ENCODE measurements at places on chromosomes 2 and 18.

DNA sequence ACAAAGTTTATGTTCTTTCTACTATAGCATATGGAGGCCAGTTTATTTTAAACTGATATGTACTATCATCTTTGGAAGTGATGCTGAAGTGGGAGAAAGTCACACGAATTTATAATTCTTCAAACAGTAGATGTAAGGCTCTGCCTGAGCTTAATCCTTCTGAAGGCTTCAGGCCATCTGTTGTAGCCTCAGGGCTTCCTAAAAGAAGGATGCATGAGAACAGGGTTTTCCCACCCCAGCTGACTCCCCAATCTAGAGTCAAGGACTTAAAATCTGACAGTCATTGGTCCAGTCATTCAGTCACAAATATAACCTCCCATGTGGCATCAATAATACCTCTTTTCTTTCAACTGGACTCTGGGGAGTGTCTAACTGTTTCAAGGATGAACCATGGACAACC, 330.5 kb downstream of the KCNS3 start:
- no peak for DNase-seq

GRCh38 chr2:38079116-38080052, 3.4 kb upstream of the CYP1B1 start:
- no peak for DNase-seq

DNA sequence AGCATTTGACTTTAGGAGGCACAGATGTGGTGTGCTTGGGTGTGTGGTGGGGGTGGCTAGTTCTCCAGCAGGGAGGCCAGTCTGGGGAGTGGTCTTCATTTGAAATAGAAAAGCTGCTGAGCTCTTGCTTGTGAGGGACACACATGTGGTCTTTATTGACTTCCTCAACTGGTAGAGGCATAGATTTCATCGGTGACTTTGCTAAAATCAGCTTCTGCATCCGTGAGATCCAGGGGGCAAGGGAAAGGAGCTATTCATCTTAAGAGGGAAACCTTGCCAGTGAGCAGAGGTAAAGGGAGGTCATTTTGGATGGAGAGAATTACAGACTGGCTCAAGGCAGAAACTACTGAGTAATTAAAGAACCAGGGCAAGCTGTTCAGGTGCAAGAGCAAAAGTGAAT, 4.7 kb downstream of the MAPRE3 start:
- no peak for DNase-seq

DNA sequence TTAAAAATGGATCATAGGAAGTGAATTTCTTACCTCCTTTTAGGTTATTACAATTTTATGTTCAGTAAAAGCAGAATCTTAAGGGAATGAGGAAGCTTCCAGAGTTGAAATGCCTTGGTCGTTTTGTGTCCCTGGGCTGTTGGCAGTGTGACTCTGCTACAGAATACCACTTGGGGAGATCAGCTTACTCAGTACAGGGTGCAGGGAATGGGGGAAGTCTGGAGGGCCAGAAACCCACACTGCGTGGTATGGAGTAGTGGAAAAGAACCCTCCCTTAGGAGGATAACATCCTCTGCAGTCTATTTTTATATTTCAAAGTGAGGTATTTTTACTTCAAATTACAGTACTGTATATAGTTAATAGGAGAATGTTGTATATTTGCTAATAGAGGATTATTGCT, 51.1 kb downstream of the R3HDM1 start:
- DNase-seq: no peak

- no peak for DNase-seq
Measured at GRCh38 chr2:103773884-103774283, 1012.1 kb downstream of the TMEM182 start.

DNA sequence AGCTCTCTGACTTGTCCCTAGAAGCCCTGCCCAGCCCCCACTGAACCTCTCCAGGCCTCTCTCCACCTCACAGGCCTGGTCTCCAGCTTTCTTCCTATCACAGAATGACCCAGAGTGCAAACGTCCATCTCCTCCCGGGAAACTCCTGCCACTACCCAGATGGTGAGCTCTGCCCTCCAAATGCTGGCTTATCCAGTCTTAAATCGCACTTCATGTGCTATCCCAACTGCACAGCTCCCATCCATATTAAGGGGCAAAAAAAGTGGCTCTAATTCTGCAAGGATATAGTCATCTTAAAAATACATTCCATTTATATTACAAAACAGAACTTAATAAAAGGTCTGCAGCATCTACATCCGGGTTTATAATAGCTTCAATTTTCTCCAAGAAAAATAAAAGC, 70.8 kb upstream of the CDC42EP3 start:
- DNase-seq: no peak

GRCh38 chr2:132581991-132582738, 87.8 kb downstream of the LYPD1 start:
- no peak for DNase-seq

DNA sequence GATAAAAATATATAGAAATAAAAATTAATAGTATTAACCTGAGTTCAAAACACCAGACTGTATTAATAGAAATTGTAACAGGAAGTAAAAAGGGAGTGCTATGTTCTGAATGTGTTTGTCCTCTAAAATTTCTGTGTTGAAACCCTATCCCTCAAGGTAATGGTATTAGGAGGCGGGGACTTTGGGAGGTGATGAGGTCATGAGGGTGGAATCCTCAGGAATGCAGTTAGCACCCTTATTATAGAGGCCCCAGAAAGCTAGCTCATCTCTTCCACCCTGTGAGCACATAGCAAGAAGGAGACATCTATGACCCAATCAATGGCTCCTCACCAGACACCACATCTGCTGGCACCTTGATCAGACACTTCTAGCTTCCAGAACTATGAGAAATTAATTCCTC, 124.5 kb downstream of the CMPK2 start:
- DNase-seq: no peak

Measured in GM12891 (cell line).